ENCODE measurements at places on chromosomes 3 and 15.
A peak's percentile ranks its signal among the peaks of the same experiment; 100 is the strongest.

GRCh38 chr3:149816311-149816710, 3.3 kb downstream of the RNF13 start:
- no peak for DNase-seq

DNA sequence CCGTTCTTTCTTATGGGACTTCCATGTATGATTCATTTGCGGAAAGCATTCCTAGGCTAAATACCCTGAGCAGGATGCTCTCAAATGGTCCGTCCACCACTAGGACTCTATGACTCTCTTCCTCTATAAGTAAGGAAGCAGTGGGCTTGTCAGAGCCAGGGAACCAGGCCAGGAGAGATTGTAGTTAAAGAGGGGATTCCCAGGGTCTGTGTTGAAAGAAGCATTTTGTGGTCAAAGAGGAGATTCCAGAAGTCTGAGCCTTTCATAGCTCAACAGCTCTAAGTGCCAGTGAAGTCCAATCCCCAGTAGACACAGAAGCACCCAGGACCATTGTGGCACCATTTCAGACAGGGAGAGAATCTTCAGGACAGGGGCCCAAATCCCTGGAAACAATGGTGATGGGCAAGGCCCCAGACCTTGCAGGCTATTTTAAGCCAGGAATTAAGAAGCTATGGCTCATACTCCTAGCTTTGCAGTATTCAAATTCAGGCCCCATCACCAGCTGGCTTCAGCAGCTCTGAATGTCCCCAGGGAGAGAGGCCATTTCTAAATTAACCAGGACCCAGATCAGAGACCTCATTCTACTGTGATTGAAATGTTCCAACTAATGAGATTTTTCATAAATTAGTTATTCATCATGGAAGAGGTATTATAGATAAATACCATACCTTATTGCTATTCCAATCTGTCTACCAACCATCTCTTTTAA, 81.7 kb downstream of the CD47 start:
- no peak for DNase-seq

DNA sequence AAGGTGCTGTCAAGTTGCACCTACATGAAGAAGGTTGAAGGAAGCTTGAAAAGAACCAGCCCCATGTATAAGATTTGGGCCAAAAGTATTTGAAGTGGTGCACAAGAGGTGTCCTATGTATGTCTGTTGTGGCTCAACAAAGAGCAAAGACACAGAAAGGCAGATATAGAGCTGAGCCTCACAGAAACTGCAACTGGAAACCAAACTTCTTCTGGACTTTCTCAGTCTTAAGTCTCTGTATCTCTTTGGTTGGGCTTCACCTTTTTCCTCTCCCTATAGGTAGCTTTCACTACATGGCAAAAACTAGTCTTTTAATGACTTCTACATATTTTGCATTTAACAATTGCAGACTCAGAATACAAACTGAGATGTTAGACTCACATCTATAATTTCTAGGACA, 8.8 kb upstream of the CMC1 start:
- DNase-seq: no peak

- no peak for DNase-seq
Measured at GRCh38 chr3:65597952-65598413, 440.7 kb downstream of the MAGI1 start.

- DNase-seq: no peak
Measured at GRCh38 chr15:44394062-44394461, 33.4 kb upstream of the CTDSPL2 start.

- DNase-seq: no peak
Measured at GRCh38 chr3:4429648-4430350, 37.3 kb downstream of the SUMF1 start.

- no peak for DNase-seq
Measured at GRCh38 chr3:30618526-30618925, 12.1 kb downstream of the TGFBR2 start.

DNA sequence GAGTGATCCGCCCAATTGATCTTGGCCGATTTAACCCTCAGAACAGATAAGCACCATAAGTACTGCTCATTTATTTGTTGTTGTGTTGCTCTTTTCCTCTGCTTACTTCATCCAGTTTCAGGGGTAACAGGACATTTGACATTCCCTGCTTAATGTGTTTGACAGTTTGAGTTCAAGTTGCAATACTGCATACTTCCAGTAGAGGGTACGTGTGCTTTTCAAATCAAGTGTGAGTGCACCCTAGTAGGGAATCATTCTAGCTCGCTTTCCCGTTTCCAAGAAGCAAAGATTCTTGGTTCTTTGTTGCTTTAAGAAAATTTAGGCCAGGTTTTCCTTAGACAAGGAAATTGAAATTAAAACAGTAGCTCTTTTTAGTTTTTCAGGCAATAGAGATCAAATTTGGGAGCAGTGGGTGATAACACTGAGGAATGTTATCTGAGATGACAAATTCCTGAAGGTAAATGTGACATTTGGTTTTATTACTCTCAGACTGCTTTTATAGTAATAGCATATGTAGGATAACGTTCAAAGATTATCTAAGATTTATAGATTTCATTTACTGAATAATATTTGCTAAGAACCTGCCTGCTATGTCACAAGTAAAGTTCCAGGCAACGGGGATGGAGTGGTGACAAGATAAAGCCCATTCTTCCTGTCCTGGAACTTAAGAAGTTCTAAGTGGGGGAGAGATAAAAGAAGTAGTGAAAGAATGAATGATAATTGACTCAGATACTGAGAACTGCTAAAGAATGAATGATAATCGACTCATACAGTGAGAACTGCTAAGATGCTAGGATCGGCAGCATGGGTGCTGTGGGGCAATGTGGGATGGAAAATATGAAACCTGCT, 73.3 kb downstream of the SYNPR start:
- no peak for DNase-seq

DNA sequence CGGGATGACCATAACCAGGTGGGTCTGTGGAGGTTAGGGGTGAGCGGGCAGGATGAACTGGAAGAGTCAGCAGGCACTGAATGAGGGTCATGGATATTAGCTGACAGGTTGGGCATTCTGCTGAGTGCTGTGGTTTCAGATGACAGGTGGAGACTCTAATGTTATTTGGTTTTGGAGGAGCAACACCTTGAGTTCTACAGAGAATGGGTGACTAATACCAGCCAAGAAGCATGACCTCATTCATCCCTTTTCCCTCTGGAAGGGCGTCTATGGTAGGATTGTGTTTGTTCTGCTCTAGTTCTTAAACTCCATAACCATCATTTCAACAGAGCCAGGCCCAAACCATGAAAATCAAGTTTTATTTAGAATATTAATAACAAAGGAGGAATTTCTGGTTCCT, 550.7 kb upstream of the LMCD1 start:
- DNase-seq: no peak

- DNase-seq: no peak
Measured at GRCh38 chr3:150412561-150413231, 4.6 kb downstream of the TSC22D2 start.

DNA sequence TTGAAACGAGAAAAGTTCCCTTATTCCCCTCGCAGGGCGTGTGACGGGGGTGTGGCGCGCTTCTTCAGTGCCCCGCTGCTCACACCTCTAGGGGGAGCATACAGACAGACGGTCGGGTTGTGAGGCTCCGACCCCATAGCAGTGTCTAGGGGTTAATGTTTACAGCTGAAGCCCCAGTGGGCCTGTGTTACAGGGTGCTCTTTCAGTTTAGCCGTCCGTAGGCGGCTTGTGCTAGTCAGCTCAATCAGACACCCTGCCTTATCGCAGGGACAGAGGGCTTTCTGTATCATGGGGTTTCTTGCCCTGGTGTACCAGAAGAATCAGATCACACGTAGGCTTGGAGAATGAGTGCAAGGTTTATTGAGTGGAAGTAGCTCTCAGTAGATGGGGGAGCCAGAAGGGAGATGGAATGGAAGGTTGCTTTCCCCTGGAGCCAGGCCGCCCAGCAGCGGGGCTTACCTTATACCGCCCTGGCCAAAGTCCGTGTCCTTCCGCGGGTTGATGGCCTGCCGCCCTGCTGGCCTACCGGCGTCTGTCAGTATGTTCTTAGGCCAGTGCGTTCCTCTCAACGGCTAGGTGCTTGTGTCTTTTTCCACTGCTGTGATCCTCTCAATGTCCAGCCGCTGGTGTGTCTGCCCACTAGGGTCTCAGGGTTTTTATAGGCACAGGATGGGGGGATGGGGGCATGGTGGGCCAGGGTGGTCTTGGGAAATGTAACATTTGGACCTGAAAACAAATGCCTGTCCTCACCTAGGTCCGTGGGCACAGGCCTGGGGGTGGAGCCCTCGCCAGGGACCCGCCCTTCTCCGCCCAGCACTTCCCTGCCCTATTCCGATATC, 32.2 kb upstream of the ACP3 start:
- DNase-seq: no peak

DNA sequence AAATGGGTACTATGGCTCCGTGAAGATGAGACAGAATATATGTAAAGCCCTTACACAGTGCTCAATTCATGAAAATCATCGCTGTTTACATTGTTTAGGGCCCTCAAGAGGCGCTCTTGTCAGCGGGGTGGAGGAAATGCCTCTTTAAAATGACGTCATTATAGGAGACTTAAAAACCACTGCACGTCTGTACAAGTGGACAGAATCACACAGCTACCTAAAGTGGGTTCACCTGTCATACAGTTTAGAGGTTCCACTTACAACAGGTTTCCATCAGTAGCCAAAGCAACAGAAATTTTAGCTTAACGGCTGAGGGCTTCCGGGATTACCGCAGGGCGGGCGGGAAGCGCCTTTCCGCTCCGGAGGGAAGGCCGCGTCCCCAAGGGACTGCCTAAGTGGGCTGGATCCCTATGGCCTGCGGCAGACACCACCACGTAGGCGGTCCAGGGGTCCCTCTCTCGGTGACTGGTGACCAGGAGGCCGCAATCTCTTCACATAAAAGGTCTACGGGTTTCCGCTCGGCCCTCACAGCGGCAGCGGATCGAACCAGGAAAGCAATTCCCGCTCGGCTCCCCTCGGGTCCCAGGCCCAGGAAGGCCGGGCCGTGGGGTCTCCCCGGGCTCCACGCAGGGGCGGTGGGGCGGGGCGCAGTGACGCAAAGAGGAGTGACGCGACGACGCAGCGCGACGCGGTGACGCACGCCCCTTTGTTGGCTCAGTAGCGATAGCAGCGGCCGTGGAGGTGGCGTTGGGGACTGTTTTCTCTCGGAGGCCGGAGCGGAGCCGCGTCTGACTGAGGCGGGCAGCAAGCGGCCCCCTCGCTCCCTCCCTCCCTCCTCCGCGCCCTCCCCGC, at the start of gene ARIH1:
Gene ARIH1 (plus strand): TSS at position 717 of the 852 bp plus-strand sequence. CDS start 310 bp downstream, outside the sequence.
- peak; percentile 62 for DNase-seq

- DNase-seq: no peak
Measured at GRCh38 chr3:10383850-10384248, 62.9 kb upstream of the SEC13 start.

DNA sequence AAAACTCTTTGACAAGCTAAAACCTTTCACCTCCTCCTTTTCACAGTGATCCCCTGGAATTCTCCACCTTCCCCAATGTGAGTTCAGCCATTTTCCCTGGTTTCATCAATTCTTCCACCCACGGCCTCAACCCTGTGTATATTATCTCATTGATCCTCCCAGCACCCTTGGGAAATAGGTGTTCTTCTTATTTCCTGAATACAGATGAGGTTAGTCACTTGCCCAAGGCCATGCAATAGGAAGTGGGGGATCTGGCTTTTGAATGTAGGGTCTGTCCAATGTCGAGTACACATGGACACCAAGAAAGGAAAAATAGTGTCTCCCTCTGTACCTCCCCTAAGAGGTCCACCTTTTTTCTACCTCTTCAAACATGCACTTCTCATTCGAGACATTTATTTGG, 262.8 kb upstream of the ST8SIA2 start:
- no peak for DNase-seq

DNA sequence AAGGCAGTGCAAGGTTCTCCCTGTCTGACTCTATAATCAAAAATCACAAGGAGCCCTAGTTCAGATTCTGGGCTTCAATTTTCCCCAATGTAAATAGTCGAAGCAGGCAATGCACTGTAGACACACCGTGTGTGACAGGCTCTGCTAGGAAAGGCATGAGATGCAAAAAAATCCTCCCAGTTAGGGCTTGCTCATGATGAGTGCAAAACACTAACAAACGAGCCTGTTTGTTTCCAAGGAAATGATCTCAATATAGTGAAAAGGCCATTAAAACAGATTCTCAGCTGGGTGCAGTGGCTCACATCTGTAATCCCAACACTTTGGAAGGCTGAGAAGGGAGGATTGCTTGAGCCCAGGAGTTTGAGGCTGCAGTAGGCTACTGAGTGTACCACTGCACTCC, 55.7 kb downstream of the UMPS start:
- DNase-seq: no peak

- DNase-seq: no peak
Measured at GRCh38 chr3:78183906-78184599, 1144.2 kb downstream of the ROBO2 start.

DNA sequence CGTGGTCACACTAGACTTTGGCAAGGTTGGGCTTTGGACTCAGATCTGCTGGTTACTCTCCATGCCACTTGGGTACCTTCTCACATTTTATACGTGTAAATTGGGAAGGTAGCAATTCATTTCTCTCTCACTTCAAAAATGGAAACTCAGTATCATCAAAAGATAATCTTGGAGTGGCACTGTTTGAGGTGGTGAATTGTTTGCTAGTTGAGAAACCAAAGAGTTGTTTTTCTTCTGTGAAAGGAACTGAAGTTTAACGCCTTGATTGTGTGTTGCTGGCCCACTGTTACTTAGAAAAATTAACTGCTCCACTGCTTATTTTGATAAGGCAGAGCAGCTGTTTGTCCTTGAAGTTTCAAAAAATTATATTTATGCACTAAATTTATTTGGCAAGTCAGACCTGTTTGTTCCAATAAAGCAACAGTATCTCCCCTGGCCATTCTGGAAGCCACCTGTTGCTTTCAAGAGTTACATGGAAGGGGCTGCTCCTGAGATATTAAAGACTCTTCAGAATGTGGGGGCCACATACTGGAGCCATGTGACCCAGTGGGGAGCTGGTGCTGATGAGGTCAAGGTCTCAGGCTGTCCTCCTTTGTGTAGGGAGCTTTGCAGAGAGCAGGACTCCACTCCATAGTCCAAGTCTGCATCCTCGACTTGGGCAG, 16.2 kb downstream of the PLCL2 start:
- DNase-seq: no peak

DNA sequence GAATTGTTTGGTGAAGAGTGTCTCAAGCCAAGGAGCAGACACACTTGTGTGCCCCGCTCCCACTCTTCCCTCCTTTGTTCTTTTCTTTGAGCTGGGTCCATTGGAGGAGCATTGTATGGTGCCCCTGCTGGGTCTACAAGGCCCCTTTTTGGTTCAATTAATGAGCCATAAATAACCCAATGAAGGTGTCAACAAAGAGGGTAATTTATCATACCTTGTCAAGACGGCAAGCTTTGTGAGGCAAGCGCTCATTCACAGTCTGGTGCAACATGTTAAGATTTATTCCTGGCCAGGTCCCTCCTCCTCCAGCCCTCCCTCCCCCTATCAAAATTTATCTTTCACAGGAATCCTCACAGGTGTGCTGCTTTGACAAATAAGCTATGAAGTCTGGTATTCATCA, 300.1 kb downstream of the RORA start:
- DNase-seq: no peak

- DNase-seq: no peak
Measured at GRCh38 chr3:112134335-112135124, 1.5 kb upstream of the GCSAM start.

DNA sequence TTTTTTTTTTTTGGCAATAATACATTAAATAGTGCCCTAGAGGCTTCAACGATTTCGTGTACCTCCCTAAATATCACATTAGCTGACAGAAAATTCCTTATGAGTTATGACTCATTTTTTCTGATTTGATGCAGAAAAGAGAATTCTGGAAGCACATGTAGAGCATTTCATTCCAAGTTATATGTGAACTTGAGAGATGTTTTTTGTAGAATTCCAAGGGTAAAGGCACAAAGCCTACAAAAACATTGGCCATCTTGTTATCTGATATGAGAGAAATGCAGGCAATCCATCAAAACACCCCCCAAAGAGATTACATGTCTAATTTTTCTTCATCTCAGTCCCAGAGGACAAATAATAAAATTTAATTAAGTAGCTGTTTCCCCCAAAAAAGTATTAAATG, 6.7 kb upstream of the PFN2 start:
- DNase-seq: no peak
